Suprapubic skin (tissue), 4 donors: ENCODE measurements at places on chromosomes 4 and X. TPM values are rescaled to one million over a fixed set of nuclear protein-coding genes. Genes with fewer than 3 reads are reported as not detected.

GRCh38 chrX:3307881-3308280, 38.6 kb downstream of the MXRA5 start:
- DNase-seq: no peak

GRCh38 chrX:154529206-154529612, 13.2 kb upstream of the FAM3A start:
- DNase-seq: no peak

- DNase-seq: no peak
These were observed 1037.8 kb downstream of the STPG2 start for GRCh38 chr4:97105347-97106099.

DNA sequence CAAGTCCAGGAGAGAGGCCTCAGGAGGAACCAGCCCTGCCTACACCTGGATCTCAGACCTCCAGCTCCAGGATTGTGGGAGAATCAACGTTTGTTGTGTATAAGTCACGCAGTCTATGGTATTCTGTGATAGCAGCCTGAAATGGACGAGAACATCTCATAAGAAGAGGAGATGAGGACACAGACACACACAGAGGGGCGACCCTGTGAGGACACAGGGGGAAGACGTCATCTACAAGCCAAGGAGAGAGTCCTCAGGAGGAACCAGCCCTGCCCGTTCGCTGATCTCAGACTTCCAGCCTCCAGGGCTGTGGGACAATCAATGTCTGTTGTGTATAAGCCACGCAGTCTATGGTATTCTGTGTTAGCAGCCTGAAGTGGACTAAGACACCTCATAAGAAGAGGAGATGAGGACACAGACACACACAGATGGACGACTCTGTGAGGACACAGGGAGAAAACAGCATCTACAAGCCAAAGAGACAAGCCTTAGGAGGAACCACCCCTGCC, 20.3 kb downstream of the P2RY8 start:
- DNase-seq: peak; percentile 14

- no peak for DNase-seq
These were observed 691.9 kb downstream of the TECRL start for GRCh38 chr4:63717384-63717783.

GRCh38 chr4:22903913-22904312, 211.2 kb downstream of the GBA3 start:
- DNase-seq: no peak

GRCh38 chrX:108134724-108135123, 43.1 kb downstream of the ATG4A start:
- DNase-seq: no peak

- no peak for DNase-seq
These were observed 160.3 kb downstream of the OR13H1 start for GRCh38 chrX:131704136-131704695.

DNA sequence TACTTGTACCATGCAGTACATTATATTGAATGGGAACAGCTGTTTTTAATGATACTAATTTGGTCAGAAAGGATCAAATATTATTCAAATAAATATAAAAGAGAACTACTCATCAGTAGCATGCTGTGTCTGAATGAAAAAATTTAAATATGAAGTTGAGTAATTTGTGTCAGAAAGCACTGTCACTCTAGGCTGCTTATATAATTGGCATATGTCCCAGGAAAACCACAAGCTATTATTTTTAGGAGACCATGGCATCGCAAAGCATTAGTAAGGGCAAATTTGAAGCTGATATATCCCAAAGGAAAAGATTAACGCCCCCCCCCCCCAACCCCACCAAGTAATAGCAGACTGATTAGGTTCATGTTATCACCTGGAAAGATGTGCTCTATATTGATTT, 388.5 kb upstream of the SPANXN4 start:
- no peak for DNase-seq

- no peak for DNase-seq
These were observed 70.2 kb upstream of the MAP3K15 start for GRCh38 chrX:19585332-19586082.

DNA sequence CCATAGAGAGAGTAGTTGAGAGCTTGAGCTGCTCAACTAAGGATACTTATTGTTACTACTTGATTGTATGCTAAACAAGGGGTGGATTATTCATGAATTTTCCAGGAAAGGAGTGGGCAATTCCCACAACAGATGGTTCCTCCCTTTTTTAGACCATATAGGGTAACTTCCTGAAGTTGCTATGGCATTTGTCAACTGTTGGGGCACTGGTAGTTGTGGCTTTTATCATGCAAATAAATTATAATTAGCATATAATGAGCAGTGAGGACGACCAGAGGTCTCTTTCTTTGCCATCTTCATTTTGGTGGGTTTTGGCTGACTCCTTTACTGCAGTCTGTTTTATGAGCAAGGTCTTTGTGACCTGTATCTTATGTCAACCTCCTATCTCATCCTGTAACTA, 1403.5 kb upstream of the PABPC4L start:
- no peak for DNase-seq

DNA sequence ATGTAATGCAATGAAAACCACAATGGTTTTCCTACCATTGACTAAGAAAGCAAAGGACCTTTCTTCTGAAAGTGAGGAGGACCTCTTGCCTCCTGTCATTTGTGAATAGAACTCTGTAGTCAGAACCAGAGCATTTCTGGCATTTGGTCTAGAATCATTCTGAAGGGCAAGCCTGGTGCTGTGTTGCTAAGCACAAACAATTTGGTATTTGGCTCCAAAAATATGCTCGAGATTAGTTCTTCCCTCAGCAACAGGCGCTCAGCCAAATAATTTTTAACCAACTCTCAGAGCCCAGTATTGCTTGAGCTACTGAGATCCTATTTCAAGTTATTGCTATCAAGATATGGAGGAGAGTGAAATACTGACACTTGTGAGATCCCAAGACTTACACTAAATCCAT, 71.0 kb downstream of the SNCA start:
- DNase-seq: no peak

DNA sequence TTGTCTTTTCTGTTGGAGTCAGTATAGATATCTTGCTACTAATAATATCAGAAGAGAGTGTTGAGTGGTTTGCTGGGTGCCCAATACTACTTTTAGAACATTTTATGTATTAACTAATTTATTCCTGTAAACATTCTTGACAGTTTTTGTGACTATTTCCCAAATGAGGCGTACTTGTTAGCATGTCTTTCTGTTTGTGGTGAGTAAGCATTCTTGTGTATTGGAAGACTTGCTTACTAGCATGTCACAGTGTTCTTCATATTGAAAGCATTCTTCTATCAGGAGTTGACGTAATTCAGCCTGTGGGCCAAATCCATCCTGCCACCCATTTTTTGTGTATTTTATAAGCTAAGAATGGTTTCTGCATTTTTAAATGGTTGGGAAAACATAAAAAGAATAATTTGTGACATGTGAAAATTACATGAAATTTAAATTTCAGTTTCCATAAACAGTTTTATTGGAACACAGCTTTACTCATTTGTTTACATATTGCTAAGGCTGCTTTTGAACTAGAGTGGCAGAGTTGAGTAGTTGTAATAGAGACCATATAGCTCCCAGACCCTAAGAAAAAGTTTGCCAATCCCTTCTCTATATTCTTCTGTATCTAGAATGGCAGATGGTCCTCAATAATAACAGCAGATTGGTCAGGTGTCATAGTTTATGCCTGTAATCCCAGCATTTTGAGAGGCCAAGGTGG, 20.4 kb downstream of the REPS2 start:
- DNase-seq: no peak

- no peak for DNase-seq
These were observed 313.0 kb downstream of the ARHGAP10 start for GRCh38 chr4:148044912-148045352.

- no peak for DNase-seq
These were observed 115.2 kb upstream of the TBC1D9 start for GRCh38 chr4:140871368-140871767.

DNA sequence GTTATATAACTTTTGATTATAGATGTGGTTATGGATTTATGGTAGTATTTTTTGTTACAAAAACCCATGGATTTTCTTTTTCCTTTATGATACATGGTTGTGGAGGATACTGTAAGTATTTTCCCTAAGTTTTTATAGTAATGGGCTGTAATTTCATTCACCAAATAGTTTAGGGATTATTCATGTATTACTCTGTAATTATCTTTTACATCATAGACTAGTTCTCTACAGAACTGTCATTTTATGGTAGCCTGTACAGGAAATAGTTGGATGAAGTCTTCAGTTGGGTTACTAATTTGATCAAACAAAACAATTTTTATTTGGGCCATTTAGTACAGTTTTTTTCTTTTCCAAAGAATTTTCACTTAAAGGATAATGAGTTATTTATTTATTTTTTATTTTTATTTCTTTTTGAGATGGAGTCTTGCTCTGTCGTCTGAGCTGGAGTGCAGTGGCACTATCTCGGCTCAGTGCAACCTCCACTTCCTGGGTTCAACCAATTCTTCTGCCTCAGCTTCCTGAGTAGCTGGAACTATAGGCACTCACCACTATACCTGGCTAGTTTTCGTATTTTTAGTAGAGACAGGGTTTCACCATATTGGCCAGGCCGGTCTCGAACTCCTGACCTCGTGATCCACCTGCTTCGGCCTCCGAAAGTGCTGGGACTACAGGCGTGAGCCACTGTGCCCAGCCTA, 42.1 kb downstream of the RBPJ start:
- no peak for DNase-seq

GRCh38 chr4:74490736-74491135, 45.8 kb downstream of the AREG start:
- DNase-seq: no peak

- DNase-seq: no peak
These were observed 43.2 kb downstream of the PALLD start for GRCh38 chr4:168540086-168540485.

- DNase-seq: no peak
These were observed 7.3 kb downstream of the ZNF280C start for GRCh38 chrX:130261296-130261893.

DNA sequence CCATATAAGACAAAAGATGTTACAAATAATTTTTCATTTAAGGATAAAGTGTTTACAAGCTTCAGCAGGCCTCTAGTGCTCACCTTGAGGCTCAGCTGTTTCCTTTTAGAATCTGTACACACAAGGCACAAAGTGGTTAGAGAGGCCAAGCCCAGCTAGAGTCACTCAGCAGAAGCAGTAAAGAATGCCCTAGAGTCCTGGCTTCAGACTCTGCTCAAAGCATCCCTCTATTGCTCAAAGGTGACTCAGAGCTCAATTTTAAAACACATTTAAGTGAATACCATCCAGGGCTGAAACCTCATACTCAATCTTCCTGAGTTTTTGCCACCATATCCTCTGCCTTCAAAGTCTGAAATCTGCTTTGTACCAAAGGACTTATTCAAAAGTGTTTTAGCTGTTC, 22.6 kb upstream of the PHF8 start:
- no peak for DNase-seq

DNA sequence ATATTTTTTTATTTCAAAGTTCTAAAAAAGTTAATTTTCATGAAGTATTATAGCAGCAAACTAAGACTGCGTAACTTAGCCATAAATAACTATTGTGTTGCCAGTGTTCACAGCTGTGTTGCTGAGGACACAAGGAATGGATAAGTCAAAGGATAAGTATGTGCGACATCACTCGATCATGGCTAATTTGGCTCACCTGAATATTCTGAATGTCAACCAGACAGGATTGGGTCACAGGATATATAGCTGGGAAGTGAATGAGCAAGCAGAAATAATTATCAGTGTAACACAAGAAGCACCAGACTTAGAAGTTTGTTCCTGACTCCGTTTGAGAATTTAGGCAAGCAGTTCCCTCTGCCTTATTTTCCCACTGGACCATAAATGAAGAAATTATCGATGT, 33.9 kb downstream of the PRDM8 start:
- no peak for DNase-seq

DNA sequence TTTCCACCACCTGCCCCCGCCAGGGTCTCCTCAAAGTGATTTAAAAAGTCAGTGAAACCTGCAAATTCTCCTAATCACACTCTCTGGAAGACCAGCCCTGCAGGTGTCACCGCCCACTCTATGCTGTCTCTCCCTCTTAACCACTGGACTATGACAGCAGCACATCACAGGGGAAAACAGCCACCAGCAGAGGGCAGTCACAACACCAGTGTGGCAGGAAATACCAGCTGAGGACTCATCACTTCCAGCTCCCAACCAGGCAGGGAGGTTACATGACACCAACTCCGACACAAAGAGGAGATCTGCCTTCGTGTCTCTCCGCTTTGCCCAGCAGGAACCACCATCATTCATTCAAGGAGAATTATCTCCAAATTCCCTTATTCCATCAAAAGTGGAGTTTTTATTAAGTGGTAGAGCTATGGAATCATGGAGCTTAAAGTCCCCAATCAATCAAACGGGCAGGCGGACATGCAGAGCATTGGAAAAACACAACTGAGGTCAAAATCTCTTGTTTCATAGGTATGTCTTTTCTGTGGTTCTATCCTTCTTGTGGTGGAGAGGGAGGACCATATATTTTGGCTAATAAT, 91.3 kb downstream of the NSUN7 start:
- DNase-seq: peak; percentile 71

GRCh38 chr4:120085705-120086104, 19.1 kb upstream of the MAD2L1 start:
- no peak for DNase-seq

DNA sequence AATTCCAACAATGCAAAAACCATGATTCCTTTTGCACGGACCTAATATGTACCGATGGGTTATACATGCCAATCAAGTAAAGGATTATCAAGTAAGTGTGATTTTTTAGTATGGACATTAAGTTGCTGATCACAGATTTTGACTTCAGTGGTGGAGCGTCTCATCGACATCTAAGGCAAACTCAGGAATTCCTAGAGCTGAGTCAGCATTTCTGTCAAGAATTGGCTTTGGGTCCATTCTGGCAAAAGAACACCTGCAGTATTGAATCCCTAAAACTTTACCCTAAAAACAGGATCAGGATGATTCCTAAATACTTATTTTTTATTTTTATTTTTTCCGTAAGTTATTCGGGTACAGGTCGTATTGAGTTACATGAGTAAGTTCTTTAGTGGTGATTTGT, 83.6 kb downstream of the HPGD start:
- no peak for DNase-seq

DNA sequence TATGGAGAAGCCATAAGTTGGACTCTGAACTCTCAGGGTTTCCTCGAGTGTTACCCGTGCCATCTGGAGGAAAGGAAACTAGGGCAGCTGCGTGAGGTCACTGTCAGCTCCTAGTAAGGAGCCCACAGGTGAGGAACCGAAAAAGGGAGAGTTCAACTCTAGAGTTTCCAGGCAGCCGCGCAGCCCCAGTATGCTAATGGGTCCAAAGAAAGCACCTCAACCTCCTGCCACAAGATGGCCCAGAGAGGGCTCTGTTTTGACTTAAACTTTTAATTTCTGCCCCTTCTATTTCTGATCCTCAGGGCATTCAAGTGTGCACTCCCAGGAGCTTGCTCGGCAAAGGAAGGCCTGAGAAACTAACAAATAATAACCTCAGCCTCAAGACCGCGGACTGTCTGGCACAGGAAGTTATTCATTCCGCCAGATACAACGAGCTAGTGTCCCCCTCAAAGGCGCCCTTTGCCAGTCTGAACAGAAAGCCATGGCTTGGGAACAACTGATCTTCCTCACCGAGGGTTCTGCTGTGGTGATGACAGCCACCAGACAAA, 13.9 kb downstream of the SCARB2 start:
- DNase-seq: no peak

GRCh38 chr4:61198686-61199085, 1.4 kb upstream of the ADGRL3 start:
- DNase-seq: no peak

LDB2 gene
- total RNA-seq: 17.7 TPM

GPR119 gene
- not detected for total RNA-seq

GABRG1 gene
- not detected for total RNA-seq

CXCL11 gene
- not detected for total RNA-seq

AWAT1 gene
- total RNA-seq: 5.2 TPM

RXFP1 gene
- 0.19 TPM for total RNA-seq

L1CAM gene
- 4.1 TPM for total RNA-seq

FAM184B gene
- total RNA-seq: 0.39 TPM

SRPX2 gene
- total RNA-seq: 8.3 TPM

PAGE5 gene
- not detected for total RNA-seq

HSPA4L gene
- 22.2 TPM for total RNA-seq
